Smooth muscle cell of the brain vasculature (primary cell): ENCODE measurements at places on chromosomes 2 and 18.
A peak's percentile ranks its signal among the peaks of the same experiment; 100 is the strongest.

GRCh38 chr2:53455094-53455493 lies 312.5 kb upstream of the CHAC2 start:
- DNase-seq = no peak

- DNase-seq = no peak
These were observed 7.0 kb downstream of the RIT2 start for GRCh38 chr18:43108469-43108868.

- no peak for DNase-seq
These were observed 25.7 kb downstream of the RAB10 start for GRCh38 chr2:26059542-26059941.

DNA sequence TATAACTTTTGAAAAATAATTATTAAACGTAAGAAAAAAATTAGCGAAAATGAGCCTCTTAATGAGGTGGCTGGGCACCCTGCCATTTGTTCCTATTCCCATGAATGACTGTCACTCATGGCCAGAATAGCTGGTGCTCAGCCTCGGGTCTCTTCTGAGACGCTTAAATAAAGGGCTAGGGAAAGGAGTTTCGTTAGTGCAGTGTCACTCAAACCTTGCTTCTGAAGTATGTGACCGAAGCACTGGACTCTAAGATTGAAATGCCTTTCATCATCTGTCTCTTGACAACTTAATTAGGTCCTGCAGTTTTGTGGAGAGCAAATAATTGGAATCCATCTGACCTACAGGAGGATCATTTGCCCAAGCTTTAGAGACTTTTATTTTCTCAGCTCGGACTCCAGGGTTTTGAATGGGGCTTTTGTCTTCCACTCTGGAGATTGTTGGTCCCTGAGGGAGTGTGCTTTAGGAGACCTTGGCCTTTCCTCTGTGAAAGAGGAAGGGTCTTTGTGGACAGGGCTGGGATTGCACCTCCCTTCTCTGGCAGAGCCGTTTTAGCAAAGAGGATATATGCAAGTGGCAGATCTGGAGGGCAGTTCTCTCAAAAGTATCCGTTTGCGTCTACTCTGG lies 42.3 kb upstream of the FHOD3 start:
- no peak for DNase-seq

GRCh38 chr18:23071285-23071684 lies 64.0 kb upstream of the CABLES1 start:
- no peak for DNase-seq

DNA sequence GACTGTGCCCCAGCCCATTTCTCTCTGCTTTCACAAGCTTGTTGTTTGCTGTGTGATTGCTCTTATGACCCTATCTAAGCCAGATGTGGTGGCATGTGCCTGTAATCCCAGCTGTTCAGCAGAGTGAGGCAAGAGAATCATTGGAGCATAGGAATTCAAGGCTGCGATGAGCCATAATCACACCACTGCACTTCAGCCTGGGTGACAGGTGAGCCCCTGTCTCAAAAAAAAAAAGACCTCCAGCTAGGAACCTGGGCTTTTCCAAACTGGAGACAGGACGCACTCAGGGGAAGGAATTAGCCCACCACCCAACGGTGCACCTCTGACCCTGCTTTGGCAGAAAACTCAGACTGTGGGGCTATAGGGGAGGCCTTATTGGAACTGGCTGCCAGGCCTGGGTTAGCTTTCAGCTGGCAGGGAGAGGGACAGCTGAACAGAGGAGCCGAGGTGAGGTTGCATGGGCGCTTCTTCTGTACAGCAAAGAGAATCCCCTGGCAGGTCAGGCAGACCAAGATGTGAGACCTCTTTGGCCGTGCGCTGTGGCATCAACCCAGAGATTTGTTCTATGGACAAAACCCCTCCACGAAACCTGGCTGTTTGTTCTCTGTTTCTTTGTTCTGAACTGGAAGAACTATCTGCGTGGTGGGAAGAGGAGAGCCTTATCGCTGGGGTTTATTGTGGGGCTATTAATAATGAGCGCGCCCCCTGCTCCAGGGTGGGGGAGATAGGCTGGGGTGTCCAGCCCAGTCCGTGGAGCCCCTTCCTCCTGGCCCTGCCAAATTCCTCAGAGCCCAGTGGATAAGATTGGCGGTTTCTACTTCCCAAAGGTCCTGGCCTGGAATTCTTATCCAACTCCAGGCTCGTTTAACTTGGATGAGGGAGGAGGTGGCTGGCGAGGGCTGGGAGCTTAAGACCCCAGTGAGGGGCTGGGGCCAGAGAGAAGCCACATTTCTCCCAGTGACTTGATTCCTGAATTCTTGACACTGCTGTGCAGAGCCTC lies 38.8 kb upstream of the SMAD7 start:
- DNase-seq = no peak

DNA sequence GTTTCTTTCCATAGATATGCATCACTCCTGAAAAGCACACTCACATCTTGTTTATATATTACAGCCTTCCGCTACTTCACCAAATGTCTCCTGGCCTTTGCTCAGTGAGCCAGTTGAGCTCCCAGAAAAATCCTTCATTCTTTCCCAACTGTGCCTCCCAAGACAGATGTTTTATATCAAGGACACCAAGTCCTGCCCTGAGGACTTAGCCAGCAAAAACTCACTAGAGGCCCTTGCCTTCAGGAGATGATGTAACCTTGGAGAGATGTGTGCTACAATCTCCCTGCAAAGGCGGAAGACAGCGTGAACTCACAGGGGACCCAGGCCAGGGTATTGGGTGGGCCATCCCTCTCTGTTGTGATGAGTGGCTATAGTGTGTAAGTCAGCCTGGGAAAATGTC lies 86.1 kb upstream of the CTAGE1 start:
- no peak for DNase-seq

GRCh38 chr2:120936476-120937334 lies 201.0 kb downstream of the GLI2 start:
- no peak for DNase-seq

GRCh38 chr2:16958266-16958665 lies 292.6 kb upstream of the CYRIA start:
- DNase-seq = no peak

DNA sequence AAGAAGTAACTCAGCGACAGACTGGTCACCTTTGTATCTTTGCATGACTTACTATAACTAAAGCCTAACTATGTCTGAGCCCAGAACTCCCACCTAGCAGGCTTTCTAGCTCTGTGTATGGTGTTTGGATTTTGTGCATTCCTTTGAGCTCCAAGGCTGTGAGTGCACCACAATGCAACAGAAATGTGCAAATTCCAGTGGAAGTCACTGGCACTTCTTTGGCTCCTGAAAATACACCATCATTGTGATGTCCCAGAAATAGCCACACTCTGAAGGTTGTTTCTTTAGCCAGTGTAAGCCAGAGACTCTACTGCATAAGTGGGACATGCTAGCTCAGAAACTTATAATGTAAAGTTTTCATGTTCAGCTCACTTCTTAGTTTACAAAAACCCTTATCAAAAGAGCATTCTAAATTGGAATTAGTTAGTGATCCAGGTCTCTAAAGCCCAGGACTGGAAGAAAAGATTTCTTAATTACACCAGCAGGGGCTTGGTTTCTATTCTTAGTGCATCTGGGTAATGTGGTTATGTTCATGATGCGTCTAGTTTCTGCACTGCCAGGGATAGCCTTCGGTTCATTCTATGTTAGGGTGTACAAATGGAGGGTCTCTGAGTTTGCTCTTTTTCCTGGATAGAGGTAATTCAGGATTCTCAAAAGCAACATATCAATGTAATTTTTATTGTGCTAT lies 1239.5 kb upstream of the ZEB2 start:
- DNase-seq = no peak

DNA sequence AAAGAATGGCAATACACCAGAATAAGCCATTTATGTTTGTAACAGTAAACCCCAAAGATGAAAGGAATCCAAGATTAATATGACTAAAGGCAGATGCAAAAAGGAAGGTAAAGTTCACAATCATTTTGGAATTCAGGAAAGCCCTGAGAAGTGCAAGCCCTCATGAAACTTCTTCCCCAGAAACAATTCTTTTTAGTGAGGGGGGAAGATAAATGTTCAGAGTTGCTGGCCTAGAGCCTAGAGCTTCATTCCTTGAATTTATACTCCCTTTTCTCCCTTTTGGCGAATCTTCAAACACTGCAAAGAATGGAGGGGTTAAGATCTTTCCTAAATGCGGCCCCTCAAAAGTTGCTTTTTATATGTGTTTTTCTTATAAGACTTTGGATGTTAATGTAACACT lies 368.8 kb downstream of the MEIS1 start:
- no peak for DNase-seq

DNA sequence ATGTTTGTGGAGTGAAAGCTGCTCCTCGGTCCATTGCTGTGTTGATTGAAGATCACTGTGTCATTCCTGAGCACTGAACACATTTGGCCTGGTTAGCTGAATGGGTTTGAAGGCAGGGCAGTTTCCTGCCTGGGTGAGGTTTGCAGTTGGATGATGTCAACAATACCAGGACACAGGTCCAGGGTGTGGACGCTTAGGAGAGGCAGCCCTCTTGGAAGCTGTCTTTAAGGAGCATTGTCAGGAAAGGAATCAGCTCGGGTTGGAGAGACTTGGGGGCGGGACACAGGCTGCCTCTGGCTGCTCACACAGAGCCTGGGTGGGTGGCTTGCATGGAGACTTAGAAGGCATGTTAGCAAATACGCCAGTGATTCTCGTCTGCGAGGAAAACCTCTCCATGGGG lies 237.7 kb downstream of the SEPTIN10 start:
- DNase-seq = no peak

- DNase-seq = peak; percentile 71
These were observed at the start of gene MYO3B for GRCh38 chr2:170177950-170178781. MYO3B (plus strand) TSS chr2:170178147; CDS start chr2:170178288, 141 bp downstream.

- DNase-seq = no peak
These were observed 168.6 kb upstream of the SIX2 start for GRCh38 chr2:45177870-45178269.

DNA sequence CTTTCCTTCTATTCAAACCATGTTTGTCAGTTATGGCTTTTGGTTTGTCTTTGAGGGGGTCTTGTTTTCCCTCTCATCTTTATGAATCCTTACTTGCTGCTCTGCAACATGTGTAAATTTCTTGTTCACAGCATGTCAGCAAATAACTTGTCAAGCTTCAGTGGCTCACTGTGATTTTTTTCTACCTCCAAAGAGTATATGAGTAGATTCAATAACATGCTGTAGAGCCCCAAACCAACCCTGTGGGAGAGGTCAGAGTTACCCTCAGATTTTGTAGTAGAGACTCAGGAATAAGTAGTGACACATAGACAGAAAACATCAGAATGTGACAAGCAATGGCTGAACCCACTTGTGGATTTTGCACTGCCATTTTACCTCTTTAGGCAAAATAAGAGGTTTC lies 121.6 kb downstream of the PLCL1 start:
- no peak for DNase-seq

- DNase-seq = no peak
These were observed 214.9 kb upstream of the CHST9 start for GRCh38 chr18:27400001-27400400.

DNA sequence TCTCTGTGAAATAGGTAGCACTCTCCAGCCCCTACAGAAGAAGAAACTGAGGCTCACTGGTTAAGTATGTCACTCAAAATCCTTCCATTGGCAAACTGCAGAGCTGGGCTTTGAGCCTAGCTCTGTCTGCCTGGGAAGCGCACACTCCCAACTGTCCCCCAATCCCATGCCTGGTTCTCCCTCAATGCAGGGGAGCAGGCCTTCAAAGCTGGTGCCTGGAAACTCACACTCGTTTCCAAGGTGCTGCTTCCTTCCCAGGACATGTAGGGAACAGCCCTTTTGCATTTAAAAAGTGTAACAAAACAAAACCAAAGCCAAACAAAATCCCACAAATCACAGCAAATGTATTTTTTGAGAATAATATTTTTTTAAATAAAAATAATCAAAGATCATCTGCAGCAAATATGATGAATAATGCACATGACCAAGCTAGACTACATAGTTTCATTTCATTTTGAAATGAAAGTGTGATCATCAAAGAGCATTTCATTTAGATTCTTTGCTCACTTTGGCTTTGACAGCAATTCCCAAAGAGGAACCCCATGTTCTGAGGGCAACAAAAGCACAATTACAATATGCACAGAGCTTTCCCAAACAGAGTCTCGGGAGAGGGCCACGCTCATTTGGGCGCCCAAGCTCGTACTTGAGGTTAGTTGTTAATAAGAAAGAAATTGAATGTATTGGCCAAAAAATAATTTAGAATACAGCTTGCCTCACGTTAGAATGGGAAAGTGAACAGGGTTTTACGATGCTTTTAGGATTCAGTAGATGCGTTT lies 96.7 kb upstream of the ACKR3 start:
- DNase-seq = no peak

- DNase-seq = no peak
These were observed 5.7 kb upstream of the RTKN start for GRCh38 chr2:74447230-74447999.

GRCh38 chr2:132632000-132632649 lies 37.9 kb downstream of the LYPD1 start:
- no peak for DNase-seq

GRCh38 chr2:158803506-158803905 lies 8.4 kb downstream of the DAPL1 start:
- DNase-seq = no peak

- no peak for DNase-seq
These were observed 677.6 kb upstream of the ID2 start for GRCh38 chr2:8004250-8004681.

DNA sequence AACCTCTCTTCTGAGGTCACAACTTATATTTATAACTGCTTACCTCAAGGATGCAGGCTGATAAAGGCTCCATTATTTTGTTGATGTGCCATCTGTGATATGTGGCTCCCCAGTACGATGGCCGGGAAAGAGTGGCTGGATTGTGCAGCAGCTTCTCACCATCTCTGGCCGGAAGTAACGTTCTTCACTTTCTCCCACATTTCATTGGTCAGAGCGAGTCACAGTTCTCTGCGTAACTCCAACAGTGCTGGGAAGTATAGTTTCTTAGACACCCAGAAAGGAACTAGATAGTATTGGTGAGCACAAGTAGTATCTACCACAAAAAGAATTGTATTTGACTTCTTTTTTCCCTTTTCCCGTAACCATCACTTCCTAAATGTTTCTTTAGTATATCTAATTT lies 28.7 kb downstream of the ZSWIM2 start:
- DNase-seq = no peak
